HFFc6 (cell line): ENCODE measurements at places on chromosomes 16 and 17.

DNA sequence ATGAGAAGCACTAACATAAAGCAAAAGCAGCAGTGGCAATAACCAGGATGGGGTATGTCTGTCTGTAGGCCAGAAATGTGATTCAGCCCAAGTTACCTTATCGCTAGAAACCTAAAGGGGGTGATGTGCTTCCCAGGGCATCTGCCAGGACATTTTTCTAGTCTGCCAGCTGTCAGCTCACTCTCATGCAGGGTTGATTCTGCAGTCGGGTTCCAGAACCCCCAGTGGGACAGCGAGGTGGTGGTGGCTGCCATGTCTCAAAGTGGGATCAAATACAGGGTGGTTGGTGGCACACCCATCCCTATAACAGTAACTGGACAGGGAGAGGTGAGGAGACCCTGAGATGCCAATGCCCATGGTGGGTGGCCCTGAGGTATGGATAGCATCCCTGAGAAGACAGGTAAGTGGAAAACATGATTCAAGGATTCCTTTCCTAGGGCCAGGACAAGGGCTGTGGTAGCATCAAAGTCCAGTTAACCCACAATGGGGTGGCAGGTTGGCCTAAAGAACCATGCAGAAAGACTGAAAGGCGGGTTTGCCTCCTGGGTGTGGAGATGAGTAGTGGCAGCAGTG, 84.3 kb downstream of the TNFRSF13B start:
- peaks cover 19% of the 10 kb centered on the region for H3K4me1 ChIP-seq
- no peak for DNase-seq
- H3K27me3 ChIP-seq = peaks cover 7% of the 10 kb centered on the region
- H3K4me3 ChIP-seq = no peak overlapping the region
- no peaks in the 10 kb centered on the region for H3K36me3 ChIP-seq

DNA sequence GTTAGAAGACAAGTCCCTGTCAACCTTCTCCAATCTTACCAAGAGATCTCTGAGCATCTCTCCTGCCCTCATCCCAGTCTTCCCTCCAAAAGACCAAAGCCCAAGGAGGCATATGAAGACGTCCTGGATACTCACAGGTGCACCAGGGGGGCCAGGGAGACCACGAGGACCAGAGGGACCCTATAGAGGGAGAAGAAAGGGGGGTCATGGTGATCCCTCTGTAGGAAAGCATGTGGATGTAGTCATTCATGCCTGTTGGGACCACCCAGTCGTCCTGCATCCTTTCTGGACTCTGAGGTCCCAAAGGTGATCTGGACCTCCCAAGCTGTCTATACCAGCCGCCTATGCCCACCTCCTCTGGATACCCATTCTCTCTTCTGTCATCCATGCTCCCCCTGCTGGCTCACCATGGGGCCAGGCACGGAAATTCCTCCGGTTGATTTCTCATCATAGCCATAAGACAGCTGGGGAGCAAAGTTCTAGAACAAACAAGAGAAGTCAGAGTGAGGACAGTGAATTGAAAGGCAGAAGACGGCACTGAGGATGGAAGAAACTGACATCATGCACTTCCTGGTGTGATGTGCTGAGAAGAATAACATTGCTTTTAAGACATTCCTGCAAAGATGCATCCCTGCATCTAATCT, 3.3 kb downstream of the COL1A1 start:
- peak overlapping the region; percentile 100 for H3K27ac ChIP-seq
- H3K4me3 ChIP-seq = peak overlapping the region; percentile 100
- peaks cover 76% of the 10 kb centered on the region for H3K36me3 ChIP-seq
- H3K27me3 ChIP-seq = peaks cover 65% of the 10 kb centered on the region
- peaks cover 71% of the 10 kb centered on the region for H3K4me1 ChIP-seq
- DNase-seq = peak; percentile 76

DNA sequence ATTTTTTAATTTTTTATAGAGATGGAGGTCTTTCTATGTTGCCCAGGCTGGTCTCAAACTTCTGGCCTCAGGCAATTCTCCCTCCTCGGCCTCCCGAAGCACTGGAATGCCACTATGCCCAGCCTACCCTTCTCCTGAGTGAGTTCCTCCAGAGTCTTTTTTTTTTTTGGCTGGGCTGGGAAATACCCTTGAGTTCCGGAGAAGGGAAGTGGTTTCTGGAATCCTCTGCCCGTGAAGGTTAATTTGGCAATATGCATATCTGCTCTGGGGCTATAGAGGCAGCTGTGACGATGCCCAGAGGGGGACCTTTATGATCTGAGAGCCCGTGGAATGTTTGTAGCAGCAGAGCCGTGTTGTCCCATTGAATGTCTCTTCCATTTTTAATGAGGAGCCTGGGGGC, 217.5 kb downstream of the RBFOX1 start:
- no peak overlapping the region for H3K27ac ChIP-seq
- H3K4me1 ChIP-seq = no peaks in the 10 kb centered on the region
- H3K27me3 ChIP-seq = peaks cover 2% of the 10 kb centered on the region
- no peaks in the 10 kb centered on the region for H3K36me3 ChIP-seq
- H3K4me3 ChIP-seq = no peak overlapping the region

GRCh38 chr16:89115216-89115861, 21.7 kb downstream of the ACSF3 start:
- peaks cover 2% of the 10 kb centered on the region; the same call in 1 of the 2 replicates for H3K27me3 ChIP-seq
- DNase-seq = no peak
- peaks cover 12% of the 10 kb centered on the region; the same call in 1 of the 2 replicates for H3K4me1 ChIP-seq
- H3K4me3 ChIP-seq = no peak overlapping the region
- H3K27ac ChIP-seq = no peak overlapping the region

GRCh38 chr17:66369830-66370229, 67.4 kb downstream of the PRKCA start:
- no peak overlapping the region for H3K4me3 ChIP-seq
- H3K27me3 ChIP-seq = no peaks in the 10 kb centered on the region
- DNase-seq = no peak
- peaks cover 38% of the 10 kb centered on the region for H3K4me1 ChIP-seq

DNA sequence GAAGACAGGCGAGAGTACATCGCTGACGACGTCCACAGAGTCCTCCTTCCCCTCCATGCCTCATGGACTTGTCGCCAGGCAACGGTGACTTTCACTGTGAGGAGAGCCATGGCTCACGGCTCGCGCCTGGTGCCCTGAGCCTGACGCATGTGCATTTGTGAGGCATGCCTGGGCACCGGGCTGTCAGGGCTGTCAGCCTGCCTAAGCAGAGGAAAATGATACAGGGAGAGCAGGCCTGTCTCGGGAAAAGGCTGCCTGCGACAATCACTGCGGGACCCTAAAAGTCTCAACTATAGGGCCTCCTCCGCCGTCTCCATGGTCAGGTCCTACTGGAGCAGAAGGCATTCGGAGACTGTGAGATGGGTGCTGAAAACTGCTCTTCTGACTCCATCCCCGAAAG, 135.5 kb upstream of the WSB1 start:
- no peak overlapping the region for H3K27ac ChIP-seq
- H3K4me3 ChIP-seq = no peak overlapping the region
- H3K4me1 ChIP-seq = no peaks in the 10 kb centered on the region
- no peak for DNase-seq
- H3K27me3 ChIP-seq = peaks cover 1% of the 10 kb centered on the region; the same call in 1 of the 2 replicates
- no peaks in the 10 kb centered on the region for H3K36me3 ChIP-seq

GRCh38 chr17:42421507-42422338, 1.3 kb downstream of the CAVIN1 start:
- H3K36me3 ChIP-seq = peaks cover 28% of the 10 kb centered on the region
- peak; percentile 72 for DNase-seq
- peaks cover 41% of the 10 kb centered on the region for H3K4me1 ChIP-seq
- peaks cover 6% of the 10 kb centered on the region for H3K27me3 ChIP-seq
- peak overlapping the region; percentile 83 for H3K27ac ChIP-seq
- H3K4me3 ChIP-seq = peak overlapping the region; percentile 100

DNA sequence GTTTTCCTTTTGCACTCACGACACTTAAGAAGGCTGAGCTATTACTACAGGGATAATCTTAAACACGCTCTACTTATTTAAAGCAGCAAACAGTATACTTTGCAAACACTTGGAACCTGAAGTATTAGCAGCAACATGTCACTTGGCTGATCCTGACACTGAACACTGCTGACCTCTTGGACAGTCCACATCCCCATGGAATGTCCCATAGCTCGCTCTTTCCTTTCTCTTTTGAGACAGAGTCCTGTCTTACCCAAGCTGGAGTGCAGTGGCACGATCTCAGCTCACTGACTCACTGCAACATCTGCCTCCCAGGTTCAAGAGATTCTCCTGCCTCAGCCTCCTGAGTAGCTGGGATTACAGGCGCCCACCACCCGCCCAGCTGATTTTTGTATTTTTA, 26.4 kb downstream of the SMYD4 start:
- H3K4me3 ChIP-seq = no peak overlapping the region
- H3K27me3 ChIP-seq = no peaks in the 10 kb centered on the region; the same call in 1 of the 2 replicates
- no peak overlapping the region; the same call in 1 of the 2 replicates for H3K27ac ChIP-seq
- H3K4me1 ChIP-seq = no peaks in the 10 kb centered on the region
- peaks cover 4% of the 10 kb centered on the region; the same call in 1 of the 2 replicates for H3K36me3 ChIP-seq

- peaks cover 23% of the 10 kb centered on the region for H3K4me1 ChIP-seq
- H3K27ac ChIP-seq = no peak overlapping the region
- no peaks in the 10 kb centered on the region for H3K36me3 ChIP-seq
- no peak for DNase-seq
- H3K27me3 ChIP-seq = peaks cover 20% of the 10 kb centered on the region
Measured at GRCh38 chr16:68786685-68787418, 49.8 kb downstream of the CDH1 start.

DNA sequence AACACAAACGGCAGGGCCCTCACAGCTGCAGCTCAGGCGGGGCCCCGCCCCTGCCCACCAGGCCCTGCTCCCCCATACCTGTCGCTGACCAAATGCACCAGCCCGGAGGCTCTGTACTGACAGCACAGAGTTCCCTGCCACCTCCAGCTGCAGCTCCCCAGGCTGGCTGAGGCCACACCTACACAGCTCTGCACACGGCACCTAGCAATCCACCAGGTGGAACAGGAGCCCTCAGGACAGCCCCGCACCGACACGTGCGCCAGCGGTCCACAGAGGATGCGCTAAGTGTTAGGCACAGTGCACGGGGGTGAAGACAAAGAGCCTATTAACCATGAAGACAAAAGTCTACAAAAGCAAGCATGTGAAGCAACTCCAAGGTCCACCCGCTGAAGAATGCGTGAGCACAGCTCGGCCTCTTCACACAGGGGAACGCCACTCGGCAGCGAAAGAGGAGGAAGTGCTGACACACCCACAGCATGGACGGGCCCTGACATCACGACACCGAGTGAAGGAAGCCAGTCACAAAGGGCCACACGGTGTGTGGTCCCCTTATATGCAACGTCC, 5.4 kb downstream of the ZCCHC14 start:
- H3K4me3 ChIP-seq = no peak overlapping the region
- peaks cover 2% of the 10 kb centered on the region; the same call in 1 of the 2 replicates for H3K27me3 ChIP-seq
- no peak overlapping the region for H3K27ac ChIP-seq
- peaks cover 73% of the 10 kb centered on the region for H3K4me1 ChIP-seq
- H3K36me3 ChIP-seq = no peaks in the 10 kb centered on the region
- DNase-seq = no peak

DNA sequence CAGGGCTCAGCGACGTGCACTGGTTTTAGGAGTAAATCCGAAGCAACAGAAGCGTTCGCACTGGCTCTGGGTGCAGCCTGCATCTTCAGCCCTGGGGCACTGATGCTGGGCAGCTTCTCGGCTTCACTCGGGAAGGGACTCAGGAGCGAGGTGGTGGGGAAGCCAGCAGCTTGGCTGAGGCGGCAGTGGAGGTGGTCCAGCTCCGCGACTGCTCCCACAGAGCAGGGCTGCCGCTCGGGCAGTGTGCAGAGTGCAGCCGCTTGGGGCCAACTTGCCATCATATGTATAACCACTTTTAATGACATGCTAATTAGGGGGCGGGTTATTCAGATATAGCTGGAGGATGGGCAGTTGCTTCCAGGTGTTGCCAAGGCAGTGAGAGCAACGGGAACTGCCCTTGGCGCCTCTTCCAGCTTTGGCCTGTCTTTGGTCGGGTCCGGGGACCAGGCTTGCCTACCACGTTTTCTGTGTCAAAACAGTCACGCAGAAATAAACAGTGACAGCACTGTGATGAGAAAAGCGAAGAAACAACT, 26.7 kb downstream of the METRNL start:
- H3K4me3 ChIP-seq = no peak overlapping the region
- H3K27ac ChIP-seq = no peak overlapping the region
- H3K36me3 ChIP-seq = peaks cover 10% of the 10 kb centered on the region
- no peak for DNase-seq
- peaks cover 37% of the 10 kb centered on the region for H3K4me1 ChIP-seq
- H3K27me3 ChIP-seq = peaks cover 4% of the 10 kb centered on the region

DNA sequence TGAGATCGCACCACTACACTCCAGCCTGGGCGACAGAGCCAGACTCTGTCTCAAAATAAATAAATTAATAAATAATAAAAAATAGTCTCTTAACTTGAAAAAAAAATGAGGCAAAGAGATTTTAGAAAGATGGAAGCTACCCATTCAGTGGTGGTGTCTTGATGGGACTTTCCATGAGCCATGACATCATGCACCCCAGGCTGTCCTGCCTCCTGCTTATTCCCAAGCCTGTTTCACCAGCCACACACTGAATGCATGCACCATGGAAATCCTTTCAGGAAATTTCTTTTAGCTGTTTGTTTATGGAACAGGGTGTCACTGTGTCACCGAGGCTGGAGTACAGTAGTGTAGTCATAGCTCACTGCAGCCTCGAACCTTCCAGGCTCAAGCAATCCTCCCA, 8.9 kb upstream of the DLX3 start:
- H3K27me3 ChIP-seq = peaks cover 38% of the 10 kb centered on the region
- no peak overlapping the region for H3K4me3 ChIP-seq
- peaks cover 3% of the 10 kb centered on the region for H3K36me3 ChIP-seq
- no peak for DNase-seq
- H3K27ac ChIP-seq = no peak overlapping the region

- H3K36me3 ChIP-seq = peaks cover 16% of the 10 kb centered on the region
- no peak for DNase-seq
- H3K27me3 ChIP-seq = peaks cover 5% of the 10 kb centered on the region
- no peak overlapping the region for H3K27ac ChIP-seq
Measured at GRCh38 chr16:5315914-5316313, 218.3 kb upstream of the EEF2KMT start.

GRCh38 chr17:8118769-8119580, 661 bp upstream of the ALOXE3 start:
- no peaks in the 10 kb centered on the region for H3K36me3 ChIP-seq
- peak overlapping the region; percentile 88 for H3K4me3 ChIP-seq
- H3K27me3 ChIP-seq = peaks cover 28% of the 10 kb centered on the region
- DNase-seq = peak; percentile 79
- peak overlapping the region; percentile 91 for H3K27ac ChIP-seq

GRCh38 chr17:60720763-60721531, 43.3 kb downstream of the BCAS3 start:
- DNase-seq = peak; percentile 58
- H3K27me3 ChIP-seq = no peaks in the 10 kb centered on the region
- peak overlapping the region; percentile 31; the same call in 1 of the 2 replicates for H3K4me3 ChIP-seq
- peak overlapping the region; percentile 36 for H3K27ac ChIP-seq
- H3K36me3 ChIP-seq = no peaks in the 10 kb centered on the region

- DNase-seq = no peak
- H3K4me3 ChIP-seq = no peak overlapping the region
Measured at GRCh38 chr17:82949361-82949760, 109.5 kb upstream of the ZNF750 start.

GRCh38 chr17:81389585-81389984, 5.7 kb upstream of the BAHCC1 start:
- H3K27ac ChIP-seq = 0 out of 2 replicates have a peak overlapping the region, but pooled peaks have one; percentile 33
- H3K27me3 ChIP-seq = peaks cover 9% of the 10 kb centered on the region
- H3K36me3 ChIP-seq = no peaks in the 10 kb centered on the region
- peaks cover 37% of the 10 kb centered on the region for H3K4me1 ChIP-seq
- no peak for DNase-seq
- no peak overlapping the region for H3K4me3 ChIP-seq

GRCh38 chr17:81524865-81525159, 3.4 kb upstream of the FSCN2 start:
- no peak overlapping the region for H3K27ac ChIP-seq
- peaks cover 2% of the 10 kb centered on the region; the same call in 1 of the 2 replicates for H3K27me3 ChIP-seq
- DNase-seq = no peak

GRCh38 chr16:28298511-28298878, 6.2 kb downstream of the SBK1 start:
- no peaks in the 10 kb centered on the region for H3K4me1 ChIP-seq
- no peak for DNase-seq
- no peak overlapping the region for H3K27ac ChIP-seq
